ENCODE measurements at places on chromosomes 7 and 10.

DNA sequence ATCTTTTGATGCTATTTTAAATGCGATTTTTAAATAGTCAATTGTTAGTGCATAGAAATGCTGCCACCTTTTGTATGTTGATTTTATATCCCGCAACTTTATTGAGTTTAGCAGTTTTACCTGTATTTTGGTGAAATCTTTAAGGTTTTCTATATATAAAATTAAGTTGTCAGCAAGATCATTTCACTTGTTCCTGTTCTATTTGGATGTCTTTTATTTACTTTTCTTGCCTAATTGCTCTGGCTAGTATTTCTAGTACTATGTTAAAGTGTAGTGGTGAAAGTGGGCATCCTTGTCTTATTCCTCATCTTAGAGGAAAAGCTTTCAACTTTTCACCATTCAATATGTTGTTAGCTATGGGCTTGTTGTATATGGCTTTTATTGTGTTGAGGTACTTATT, 813.3 kb upstream of the CELF2 start:
- no peak for ATAC-seq

- no peak for ATAC-seq
These were observed 828 bp upstream of the MALSU1 start for GRCh38 chr7:23298141-23298881.

DNA sequence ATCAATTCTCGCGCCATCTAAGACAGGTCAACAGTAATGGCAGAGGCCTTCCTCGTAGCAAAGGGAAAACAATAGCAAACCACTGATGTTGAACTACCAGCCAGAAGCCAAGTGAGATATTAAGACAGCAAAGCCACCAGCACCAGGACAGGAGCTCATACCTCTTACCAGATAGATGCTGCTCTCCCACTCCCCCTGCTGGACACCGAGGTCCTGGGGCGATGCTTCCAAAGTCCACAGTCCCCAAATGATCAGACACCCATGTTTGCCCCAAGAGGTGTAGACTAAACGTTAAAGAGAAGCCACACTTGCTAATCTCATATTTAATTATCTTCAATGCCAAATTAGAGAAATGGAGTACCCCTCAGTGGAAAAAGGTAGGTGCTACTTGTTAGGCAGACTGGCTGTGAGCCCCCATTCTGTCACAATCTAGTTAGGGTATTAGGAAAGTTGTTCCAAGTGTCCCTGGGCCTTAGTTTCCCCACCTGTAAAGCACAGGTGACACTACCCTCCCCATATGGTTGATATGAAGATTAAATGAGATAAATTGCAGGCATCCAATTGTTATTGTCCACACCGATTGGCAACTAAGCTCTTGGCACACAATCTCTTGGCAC, 39.9 kb downstream of the TOMM7 start:
- ATAC-seq, result peak; percentile 40

- ATAC-seq, result peak; percentile 50
These were observed 37.2 kb upstream of the TARP start for GRCh38 chr7:38310591-38311101.

GRCh38 chr7:1598961-1599639, 29.3 kb upstream of the PSMG3 start:
- ATAC-seq, result no peak

DNA sequence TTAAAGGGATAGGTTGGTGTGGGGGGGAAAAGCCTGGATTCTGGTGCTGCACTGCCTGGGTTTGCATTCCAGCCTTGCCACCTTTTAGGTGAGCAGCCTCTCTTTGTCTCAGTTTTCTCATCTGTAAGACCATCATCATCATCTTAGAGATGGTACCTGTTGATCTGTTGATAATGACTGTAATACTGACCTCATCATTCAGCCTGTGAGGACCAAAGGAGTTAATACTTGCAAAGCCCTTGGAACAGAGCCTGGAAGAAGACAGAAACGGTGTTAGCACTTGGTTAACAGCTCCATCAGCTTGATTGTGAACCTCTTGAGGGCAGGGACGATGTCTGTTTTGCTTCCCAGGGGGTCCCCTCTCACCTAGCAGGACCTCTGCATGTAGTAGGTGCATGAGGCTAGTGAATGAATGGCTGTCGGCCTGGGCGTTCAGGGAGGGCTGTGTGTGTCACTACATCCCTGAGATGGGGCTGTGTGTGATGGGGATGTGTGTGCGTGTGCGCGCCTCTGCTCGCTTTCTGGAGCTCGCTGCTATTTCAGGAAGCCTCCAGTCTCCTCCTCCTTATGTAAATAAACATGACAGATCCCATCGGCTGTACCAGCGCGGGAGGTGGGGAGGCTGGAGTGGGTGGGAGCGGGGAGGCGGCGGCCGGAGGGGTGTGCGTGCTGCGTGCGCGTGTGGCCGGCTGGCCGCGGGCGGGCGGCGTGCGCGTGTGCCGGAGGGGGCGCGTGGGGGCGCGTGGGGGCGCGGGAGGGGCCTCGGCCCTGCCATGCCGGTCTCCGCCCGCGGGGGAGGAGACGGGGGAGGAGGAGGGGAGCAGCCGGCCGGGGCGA, 61.2 kb downstream of the NEURL1 start:
- ATAC-seq, result peak; percentile 75

- no peak for ATAC-seq
These were observed 380.9 kb downstream of the LRRTM3 start for GRCh38 chr10:67306588-67307205.

GRCh38 chr10:34155812-34156211, 659.3 kb downstream of the PARD3 start:
- no peak for ATAC-seq

DNA sequence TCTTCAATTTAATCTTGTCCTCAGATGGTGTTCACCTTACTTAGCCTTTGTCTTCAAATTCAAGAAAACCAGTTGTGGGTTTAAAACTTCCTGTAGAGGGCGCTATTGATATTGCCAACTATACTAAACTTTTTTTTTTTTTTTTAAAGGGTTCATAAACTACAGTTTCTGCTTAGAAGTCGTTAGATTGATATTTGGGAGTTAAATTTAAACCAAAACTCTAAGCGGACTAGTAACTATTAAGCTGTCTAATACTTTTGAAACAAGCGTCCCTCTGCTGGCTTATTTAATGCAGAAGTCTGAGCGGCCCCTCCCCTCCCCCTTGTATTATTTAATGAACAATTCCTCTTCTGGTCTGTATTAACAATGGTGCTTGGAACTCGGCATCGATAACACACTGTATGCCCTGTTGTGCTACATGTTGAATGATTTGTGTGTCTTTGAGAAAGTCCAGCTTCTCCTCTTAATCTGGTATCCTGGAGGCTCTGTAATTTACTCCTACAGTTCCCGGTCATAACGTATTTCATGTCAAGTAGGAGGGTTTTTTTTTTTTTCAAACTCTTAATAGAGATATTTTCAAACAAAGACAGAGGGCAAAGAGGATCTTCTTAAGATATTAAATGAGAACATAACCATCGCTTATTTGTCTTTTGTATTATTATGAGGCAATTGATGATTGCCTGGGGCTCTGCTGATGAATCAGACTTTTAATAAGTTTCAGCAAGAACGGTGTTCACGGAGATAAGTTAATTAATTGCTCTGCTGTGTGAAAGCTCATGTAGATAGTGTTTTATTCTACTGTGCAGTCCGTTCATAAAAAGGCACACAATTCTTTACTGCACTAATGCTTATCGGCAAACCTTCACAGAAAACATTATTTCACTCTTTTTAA, 22.6 kb upstream of the CREB5 start:
- ATAC-seq, result peak; percentile 16

DNA sequence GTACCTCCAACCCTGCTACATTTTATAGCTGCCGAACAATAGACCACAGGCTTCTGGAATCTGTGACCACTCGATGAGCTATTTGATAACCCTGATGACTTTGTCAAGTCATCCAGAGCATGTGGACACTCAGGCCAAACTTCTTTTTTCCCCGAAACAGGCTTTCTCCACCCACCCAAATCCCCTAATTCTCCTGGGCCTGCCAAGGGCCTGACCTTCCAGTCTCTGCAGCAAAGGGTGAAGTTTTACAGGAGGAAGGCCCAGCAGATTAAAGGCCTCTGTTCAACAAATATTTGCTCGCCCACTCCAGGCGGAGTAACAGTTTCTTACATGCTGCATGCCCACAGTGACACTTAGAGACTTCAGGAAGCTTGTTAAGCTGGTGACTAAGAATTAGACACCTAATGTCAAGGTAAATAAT, 2.0 kb downstream of the JCAD start:
- ATAC-seq, result no peak

GRCh38 chr10:130901311-130902165, 410.0 kb downstream of the TCERG1L start:
- ATAC-seq, result no peak

- ATAC-seq, result no peak
These were observed 1.6 kb downstream of the GHRHR start for GRCh38 chr7:30965372-30965771.

GRCh38 chr7:983004-983615, at the start of gene CYP2W1:
CYP2W1 (plus strand) TSS chr7:983181; CDS start chr7:983212, 31 bp downstream.
- no peak for ATAC-seq

DNA sequence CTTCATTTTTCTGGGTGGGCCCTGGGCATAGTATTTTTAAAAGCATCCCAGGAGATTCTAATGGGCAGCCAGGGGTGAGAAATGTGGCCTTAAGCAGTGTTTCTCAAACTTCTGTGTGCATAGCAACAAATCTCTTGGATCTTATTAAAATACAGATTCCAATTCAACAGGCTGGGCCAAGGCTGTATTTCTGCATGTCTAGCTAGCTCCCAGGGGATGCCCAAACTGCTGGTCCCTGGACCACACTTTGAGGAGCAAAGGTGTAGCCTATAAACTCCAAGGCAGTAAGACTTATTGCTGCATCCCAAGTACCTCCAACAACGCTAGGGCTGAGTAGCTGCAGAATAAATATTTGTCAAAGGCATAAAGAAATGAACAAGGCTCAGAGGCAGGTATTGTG, 292.9 kb upstream of the ZMIZ1 start:
- ATAC-seq, result no peak

DNA sequence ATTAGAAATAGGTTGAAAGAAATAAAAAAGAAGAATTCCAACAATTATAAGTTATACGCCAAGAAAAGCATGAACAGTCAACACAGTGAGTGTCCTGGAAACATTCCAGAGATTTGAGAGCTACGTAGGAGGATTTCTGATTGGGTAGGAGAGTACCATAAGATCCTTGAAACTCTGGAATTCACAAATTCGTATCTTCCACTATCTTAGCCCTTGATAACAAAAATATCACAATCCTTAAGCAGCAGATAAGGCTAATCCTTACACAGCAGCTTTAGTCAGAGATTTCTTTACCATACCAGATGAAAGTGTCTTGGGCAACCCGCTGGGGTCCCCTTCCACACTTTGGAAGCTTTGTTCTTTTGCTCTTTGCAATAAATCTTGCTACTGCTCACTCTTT, 8.2 kb downstream of the TPK1 start:
- ATAC-seq, result no peak

DNA sequence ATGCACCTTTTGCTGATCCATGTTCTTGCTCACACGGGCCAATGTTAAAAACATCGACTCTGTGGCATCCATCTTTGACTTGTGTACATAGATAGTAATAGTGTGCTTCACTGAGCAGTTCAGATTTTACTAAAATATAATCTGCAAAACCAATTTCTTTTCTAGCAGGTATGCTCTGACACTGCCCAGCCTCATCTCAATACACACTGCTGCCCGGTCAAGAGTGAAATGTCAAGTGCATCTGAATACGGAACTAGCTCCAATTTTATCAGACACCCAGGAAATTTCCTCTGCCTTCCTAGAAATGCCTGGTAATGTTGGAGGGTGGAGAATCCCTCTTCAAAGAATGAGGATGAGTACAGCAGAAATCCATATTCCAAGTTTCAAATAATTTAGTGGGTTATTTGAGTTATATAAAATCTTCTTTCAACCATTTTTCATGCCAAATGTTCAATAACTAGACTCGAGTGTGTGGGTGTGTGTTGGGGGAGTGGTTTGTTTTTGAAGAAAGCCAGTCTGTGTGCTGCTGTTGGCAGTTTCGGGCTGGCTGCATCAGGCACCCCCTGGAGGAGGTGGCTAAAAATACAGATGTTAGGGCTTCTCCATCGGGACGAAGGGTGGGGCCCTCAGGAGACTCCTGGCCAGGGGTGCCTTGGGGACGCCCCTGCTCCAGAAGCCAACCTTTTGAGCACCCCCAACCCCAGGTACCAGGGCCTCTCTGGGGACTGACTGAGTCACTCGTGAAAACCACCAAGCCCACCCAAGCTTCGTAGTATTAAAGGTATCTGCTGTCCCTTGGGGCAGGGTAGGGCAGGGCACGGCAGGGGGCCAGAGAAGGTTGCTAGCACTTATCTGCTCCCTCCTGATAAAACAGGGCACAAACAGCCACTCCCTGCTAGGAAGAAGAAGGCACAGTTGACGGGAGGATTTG, 15.4 kb downstream of the CTBP2 start:
- ATAC-seq, result no peak

DNA sequence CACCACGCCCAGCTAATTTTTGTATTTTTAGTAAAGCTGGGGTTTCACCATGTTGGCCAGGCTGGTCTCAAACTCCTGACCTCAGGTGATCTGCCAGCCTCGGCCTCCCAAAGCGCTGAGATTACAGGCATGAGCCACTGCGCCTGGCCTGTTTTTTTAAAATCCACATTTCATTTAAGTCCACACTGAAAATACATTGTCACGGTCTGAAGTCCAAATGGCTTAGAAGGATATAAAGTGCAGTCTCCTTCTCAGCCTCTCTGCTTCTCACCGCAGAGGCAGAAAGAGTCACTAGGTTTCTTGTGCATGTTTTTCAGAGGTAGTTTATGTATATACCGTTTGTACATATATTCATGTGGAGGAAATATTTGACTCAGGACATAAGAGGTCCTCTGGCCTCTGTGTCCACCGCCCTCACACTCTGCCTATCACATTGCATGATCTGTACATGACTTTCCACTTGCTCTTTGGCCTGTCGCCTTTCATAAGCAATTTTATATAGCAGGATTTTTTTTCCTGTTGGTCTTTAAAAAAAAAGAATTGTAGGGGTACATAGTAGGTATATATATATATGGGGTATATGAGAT, 42.9 kb downstream of the BLNK start:
- no peak for ATAC-seq

DNA sequence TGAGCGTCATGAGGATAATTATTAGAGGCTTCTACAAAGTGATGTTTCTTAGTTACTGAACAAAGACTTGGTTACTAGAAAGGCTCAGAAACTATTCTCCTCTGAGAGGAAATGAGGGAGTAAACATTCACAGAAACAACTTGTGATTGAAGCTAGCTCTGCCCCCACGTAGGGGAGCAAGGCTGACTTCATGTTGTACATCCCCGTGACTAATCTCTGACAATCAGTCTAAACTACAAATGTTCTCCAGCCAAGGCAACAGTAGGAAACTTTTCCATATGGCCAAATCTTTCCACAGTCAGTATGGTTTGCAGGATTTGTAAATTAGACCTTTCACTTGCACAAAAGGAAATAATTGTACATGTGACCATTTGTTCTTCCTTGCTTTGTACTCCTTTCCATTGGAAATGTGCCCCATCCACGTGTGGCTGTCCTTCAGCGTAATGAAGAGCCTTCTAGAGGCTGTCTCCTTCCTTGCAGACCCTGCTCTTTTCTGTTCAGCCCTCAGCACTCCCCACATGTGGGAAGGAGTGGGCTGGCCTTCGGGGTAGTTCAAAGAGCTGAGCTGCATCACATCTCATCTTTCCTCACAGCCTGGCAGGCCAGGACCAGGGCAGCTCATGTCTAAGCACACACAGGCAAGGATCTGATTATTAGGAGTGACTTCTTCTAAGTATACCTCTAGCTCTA, 93.5 kb downstream of the PCGF5 start:
- ATAC-seq, result no peak
